Right kidney (tissue), 9 donors: ENCODE measurements at places on chromosomes 11 and 22.
A peak's percentile ranks its signal among the peaks of the same experiment; 100 is the strongest.

- no peak for DNase-seq
Measured at GRCh38 chr22:37819105-37819433, 4.1 kb upstream of the GALR3 start.

DNA sequence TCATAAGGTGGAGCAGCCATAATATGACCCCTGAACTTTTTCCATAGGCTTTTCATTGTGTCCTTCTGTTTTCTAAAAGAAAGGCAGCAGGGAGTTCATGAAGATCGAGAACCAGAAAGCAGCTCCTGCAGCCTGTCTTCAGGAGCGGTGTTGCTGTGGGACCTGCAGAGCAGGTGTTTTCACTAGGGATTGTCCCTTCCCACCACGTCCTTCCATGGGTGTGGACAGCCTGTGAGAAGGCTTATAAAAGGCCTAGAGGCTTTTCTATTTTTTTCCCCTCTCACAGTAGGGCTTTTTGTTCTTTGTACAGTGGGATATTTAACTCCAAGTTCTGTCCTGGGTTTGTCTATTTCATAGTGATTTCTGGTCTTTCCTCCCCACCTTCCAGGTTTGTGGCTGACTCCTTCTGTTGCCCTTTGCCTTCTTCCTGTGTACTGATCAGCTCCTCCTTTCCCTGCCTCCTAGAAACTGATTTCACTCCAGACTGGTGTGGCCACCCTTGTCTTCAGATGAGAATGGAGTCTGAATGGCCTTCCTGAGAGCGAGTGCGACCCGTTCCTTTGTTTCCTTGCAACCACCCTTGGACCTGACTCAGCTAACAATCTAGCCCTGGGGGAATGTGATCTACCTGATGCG lies 10.1 kb downstream of the MRPL16 start:
- no peak for DNase-seq

DNA sequence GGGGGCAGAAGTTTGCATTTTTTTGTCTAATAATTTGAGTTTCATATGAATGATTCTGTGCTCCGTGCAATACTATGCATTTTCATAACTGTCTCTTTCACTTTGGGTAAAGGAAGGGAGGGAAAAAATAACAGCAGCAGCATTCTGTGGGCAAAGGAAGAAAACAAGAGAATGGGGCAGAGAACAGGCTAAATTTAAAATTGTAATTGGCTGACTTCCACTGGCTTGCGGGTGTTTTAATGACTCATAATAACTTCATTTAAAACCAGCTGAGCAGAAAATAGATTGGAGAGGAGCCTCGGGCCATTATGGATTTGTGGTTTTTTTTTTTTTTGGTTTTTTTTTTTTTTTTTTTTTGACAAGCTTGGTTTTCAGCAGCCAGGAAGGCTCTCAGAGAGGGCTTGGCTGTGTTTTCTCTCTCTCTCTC lies 107.4 kb downstream of the ZBTB16 start:
- DNase-seq, result peak; percentile 28

DNA sequence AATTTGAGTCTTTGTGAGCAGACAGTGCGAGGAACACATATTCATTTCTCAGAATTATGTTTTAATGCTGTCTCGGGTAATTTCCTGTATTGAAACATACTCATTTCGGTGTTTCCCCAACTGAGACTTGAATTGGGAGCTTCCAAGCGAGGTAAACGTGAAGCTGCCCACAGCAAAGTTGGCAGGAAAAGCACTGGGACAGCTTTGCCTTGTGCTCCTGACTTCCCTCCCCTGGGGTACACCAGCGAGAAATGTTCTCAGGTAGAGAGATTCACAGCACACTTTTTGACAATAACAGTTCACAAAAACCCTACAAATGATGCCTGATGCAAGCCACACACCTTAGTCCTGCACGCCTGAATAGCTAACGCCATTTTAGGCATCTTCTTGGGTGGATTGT lies 3.1 kb downstream of the HTR3B start:
- no peak for DNase-seq

DNA sequence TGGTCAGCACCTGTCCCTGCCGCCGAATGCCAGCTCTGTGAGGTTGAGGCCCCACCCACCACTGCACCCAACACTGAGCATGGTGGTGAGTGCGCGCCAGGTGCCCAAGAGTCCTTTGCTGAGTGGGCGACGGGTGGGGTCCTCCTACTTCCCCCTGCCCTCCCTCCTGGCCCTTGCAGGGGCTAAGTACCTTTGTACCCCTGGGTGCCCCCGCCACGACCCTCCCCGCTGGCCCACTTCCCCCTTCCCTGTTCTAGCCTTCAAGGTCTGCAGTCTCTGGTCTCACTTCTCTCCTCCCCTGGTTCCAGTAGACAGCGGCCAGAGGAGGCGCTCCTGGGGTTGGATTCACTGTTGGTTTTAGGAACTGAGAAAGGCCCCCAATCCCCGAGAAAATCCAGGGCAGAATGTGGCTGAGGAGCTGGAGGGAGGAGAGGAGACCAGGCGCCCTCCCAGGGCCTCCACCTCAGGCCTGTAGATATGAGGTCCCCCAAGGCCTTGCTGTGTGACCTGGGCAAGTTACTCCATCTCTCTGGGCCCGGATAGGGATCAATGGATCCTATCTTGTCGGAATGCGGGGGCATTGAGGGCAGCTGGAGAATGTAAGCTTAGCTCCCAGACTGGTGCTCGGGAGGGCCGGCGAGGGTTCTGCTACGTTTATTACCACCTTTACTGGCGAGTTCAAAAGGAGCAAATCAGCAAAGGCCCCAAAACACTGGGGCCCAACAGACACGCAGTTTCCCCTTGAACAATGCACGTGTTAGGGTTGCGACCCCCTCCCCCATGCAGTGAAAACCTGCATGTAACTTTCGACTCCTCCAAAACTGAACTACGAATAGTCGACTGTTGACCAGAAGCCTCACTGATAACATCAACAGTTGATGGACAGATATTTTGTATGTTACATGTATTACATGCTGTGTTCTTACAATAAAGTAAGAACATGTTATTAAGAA lies 31.9 kb upstream of the SMIM38 start:
- DNase-seq, result peak; percentile 20

- no peak for DNase-seq
Measured at GRCh38 chr11:34180040-34180813, 74.8 kb downstream of the NAT10 start.

DNA sequence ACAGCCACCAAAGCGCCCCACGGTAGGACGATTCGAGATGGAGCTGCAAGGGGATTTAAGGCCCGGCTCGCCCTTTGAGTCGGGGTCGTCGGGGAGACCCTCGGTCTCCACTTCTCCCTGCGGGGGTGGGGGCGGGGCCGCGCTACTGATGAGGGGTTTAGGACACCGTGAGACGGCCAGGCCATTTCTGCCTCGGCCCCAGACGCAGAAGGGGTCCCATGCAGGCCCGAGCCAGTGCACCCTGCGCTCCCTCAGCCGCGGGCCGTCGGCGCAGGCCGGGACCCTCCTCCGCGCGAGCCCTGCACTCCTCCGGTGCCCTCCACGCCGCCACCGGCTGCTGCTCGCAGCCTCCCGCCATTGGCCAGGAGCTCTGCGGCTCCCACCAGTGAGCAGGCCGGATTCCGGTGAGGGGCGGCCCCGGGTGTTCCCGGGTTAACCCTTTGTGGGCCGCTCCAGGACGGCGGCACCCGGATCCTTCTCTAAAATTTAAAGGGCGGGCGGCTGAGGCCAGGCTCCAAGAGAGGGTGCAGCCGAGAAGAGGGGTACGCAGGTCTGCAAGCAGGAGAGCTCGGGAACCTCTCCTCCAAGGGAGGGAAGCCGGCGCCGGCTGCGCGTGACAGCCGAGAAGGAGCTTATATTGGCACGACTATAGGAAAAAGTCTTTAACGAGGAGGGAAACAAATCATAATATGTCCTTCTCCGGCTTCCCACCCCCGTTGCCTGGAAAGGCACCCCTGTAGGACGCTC lies 18.0 kb downstream of the CREB3L1 start:
- peak; percentile 91 for DNase-seq

DNA sequence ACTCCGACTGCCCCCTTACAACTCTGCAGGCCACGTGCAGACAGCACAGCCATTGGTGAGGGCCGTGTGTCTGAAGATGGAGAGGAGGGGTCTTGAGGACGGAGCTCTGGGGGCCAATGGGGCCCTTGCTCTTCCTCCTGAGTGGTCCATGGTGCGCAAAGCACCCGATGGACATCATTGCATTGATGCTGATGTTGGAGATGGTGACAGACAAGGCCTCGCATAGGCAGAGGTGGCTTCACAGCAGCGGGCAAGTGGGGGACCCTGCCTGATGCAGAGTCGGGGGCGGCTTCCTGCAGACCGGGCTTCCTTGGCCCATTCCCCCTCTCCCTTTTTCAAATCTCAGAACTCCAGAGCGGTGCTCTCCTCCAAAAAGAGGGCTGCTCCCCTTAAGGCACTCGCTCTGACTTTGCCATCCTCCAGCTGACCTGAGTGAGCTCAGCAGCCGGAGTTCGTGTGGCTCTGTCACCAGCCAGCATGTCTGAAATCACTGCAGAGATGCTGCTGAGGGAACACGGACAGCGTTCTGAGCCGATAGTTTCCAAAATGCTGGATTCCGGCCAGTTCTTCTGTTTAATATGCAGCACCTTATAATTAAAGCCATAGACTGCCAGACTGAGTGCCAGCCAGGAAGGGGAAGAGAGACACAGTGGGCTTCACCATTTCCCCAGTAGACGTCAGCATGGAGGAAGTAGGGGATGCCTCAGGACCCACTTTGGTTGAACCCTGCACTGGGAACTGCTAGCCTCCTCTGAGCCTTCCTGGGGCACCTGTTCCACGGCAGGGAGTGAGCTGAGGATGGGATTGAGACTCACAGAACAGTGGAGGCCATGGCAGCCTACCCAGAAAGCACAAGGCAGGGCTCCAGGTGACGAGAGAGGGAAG lies 278.2 kb downstream of the BRD1 start:
- DNase-seq, result no peak

DNA sequence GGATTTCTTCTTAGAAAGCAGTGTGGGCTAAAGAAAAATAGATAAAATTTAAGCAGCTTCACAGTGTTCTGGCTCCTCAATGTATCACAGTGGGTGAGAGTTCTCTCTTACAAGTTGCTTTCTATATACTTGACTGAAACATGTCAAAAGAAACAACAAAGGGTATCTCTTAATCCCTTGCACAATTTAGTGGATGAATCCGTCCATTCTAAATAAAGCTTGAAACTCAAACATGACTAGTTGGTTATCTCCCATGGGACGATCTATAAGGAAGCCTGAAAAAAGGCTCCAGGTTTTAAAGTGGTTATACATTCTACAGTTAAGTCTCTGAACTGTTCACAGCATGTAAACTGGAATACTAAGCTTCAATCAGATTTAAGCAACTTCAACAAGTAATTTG lies 993.1 kb upstream of the CNTN5 start:
- no peak for DNase-seq

DNA sequence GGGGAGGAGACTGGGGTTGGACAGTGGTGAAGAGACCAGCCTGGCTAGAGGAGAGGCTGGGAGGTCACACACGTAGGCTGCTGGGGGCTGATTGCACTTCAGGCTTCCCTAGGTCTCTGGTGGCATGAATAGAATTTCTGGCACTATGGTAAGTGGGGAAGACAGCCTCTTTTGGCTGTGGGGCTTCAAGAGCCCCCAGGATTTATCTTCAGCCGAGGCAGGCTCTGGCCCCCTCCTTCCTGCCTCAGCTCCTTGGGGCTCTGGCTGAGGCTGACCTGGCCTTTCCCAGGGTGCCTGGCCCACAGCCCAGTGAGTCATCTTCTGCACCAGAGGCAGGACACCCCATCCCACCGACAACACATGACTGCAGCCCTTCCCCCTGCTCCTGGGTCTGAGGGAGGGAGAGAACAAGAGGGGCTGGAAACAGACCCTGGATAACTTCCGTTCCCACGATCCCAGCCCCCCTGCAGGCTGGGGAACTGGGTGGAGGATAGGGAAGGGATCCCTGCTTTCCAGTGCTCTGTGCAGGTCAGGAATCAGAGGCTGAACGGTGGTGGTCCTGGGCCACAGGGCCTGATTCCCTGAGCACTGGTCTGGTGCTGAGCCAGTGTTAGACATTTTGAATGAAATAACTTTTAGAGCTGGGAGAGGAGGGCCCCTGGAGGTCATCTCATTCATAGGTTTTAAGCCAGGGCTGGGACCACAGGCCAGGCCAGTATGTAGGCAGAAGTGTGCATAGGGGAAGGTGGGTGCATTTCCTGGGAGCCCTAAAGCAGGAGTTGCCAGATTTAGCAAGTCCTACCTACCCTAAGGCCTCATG lies 26.5 kb downstream of the ARHGEF17 start:
- DNase-seq, result no peak

DNA sequence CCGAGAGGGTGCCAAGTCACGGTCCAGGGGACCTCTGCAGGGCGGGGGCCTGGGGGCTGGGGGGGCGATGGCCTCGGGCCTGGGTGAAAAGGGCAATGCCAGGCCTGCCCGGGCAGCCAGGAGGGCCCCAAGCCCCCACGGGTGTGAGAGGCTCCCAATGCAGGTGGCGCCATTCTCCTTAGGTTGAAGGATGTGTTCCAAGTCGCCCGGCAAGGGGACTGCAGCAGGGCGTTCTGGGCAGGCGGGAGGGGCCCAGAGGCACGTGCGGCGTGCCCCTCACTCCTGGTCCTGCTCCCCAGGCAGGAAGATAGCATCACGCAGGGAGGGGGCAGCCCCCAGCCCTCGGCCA lies 730 bp upstream of the TNNI2 start:
- no peak for DNase-seq

DNA sequence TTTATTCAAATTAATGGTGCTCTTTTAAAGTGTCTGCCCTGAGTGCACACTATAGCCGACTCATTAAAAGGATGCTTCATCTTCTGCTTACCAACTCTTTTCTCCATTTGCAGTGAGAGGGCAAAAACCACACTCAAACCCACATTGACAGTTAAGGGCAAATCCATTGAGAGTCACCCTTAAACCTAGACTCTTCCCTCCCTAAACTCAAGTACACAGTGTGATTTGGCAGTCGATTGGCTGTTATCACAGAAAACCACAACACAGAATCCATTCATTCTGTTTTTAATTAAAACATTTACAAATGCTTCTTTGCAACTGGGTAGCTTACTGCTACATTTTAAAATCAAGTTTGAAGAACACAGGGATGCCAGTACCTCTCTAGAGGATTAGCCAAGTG lies 120.0 kb downstream of the CADM1 start:
- no peak for DNase-seq

- DNase-seq, result no peak
Measured at GRCh38 chr11:45625611-45626010, 39.8 kb downstream of the CHST1 start.

DNA sequence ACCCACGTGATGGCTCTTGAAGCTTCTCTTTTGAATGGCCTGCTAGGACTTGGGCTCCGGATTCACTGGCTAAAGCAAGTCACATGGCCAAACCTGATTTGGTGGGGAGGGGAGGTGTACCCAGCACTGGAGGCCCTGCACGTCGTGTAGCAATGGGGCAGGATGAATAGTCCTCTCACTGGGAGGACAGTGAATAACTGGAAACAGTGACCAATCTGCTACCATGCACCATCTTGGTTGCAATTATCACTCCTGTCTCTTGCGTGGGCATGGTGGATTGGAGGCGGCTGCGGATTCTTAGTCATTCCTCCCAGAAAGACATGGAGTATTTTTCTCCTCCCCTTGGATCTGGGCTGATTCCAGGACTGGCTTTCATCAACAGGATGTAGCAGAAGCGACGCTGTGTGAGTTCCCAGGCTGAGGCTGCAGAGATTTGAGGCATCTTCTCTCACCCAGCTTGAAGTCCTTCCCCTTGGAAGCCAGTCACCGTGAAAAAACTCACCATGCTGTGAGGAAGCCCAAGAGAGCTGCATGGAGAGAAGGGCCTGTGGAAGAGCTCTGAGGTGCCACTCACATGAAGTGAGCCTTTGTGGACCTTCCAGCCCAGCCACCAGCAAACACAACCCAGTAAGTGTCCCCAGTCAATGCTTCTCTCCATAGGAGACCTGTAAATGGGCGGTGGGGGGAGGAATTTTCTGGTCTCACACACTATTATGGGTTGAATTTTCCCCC lies 70.4 kb downstream of the IGLL1 start:
- DNase-seq, result no peak
